ENCODE measurements at places on chromosomes 12 and 14. TPM values are rescaled to one million over a fixed set of nuclear protein-coding genes. Genes with fewer than 3 reads are reported as not detected.
A peak's percentile ranks its signal among the peaks of the same experiment; 100 is the strongest.

SCNN1A gene
- total RNA-seq: 12.3 TPM

DNA sequence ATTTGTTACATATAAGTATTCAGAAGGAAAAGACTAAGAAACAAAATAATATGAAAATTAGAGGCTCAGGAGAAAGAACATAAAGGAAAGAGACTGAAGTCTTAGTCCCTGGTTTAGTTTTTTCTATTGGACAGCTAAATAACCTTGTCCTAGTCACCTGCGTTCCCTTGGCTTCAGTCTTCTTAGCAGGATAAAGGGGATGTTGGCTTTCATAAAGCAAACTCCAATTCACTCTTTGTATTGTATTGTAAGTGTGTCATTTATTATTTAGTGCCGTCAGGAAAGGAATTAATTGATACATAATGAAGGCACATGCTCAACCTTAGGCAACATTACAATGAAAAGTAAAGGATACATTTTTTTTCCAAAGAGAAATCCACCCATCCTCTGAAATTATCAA, 190.3 kb upstream of the PPFIA2 start:
- H3K4me3 ChIP-seq: no peak overlapping the region
- H3K4me1 ChIP-seq: no peaks in the 10 kb centered on the region
- no peaks in the 10 kb centered on the region for H3K36me3 ChIP-seq
- no peak overlapping the region for H3K27ac ChIP-seq
- no peaks in the 10 kb centered on the region for H3K27me3 ChIP-seq

DNA sequence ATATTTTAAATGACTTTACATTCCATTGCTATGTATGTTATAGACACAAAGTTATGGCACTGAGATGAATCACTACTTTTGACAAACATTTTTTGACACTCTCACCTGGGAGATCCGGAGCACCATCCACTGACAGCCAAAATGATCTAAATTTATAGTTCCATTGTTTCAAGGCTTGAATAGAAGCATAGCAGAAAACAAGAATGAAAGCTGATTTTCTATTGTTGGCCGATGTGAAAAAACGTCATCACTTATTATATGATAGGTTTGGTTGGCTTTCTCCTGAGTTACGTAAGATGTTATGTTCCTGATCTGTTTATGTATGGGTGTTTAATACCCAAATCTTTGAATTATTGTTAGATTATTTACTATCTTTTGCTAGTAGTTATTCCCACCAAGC, 306.2 kb downstream of the PAWR start:
- H3K27me3 ChIP-seq: no peaks in the 10 kb centered on the region
- H3K4me3 ChIP-seq: no peak overlapping the region
- H3K27ac ChIP-seq: no peak overlapping the region
- no peaks in the 10 kb centered on the region for H3K36me3 ChIP-seq
- no peak for DNase-seq

DNA sequence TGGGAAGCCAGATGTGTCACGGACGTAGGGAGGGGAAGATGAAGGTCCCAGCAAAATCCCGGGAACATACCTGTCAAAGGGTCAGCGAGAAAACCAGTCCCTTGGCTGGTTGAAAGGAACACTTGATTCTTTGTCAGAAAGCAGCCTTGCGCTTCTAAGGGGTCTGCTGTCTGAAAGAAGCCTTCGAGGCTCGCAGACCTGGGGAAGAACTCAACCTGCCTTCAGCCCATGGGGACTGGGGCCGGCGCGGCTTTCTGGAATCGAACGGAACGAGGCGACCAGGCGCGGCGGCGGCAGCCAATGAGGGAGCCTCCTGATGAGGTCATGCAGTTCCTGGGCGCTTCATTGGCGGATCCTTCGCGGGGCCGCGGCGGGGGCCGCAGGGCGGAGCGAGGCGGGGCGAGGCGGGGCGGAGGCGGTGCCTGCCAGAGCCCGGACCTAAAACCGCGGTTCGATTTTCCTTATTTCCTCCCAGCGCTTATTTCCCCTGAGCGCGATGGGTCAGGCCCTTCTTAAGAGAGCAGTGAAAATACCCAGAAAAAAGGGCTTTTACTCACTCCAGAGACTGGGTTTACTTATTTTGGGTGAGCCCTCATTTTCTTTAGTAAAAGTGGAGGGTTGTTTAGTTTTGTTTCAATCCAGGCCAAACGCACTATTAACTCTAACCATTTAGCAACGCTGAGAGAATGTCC, 11.8 kb upstream of the TTC7B start:
- peak overlapping the region; percentile 78 for H3K27ac ChIP-seq
- DNase-seq: peak; percentile 92
- no peaks in the 10 kb centered on the region for H3K36me3 ChIP-seq
- peak overlapping the region; percentile 33 for H3K4me3 ChIP-seq
- H3K4me1 ChIP-seq: no peaks in the 10 kb centered on the region
- no peaks in the 10 kb centered on the region for H3K27me3 ChIP-seq

DNA sequence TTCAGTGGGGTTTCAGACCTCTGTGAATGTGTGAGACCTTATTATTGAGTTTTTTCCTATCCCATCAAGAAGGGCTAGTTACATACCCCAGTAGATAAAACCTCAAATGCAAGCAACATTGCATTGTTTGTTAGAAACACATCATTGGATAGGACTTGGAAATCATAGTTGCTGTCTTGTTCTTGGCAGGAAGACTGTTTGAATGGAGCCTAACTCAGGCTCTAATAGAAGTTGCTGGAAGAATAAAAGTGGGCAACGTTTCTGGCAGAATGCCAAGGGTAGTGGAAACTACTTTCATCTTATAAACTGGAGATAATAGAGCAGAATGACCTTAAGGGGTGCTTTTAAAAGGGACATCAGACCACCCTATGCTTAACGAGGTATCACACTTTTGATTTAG, 9.9 kb upstream of the PTHLH start:
- H3K4me3 ChIP-seq: no peak overlapping the region
- no peaks in the 10 kb centered on the region for H3K36me3 ChIP-seq
- no peak for DNase-seq
- H3K27ac ChIP-seq: no peak overlapping the region

GMPR2 gene
- total RNA-seq: 38.9 TPM

GRCh38 chr14:95502381-95502950, 14.0 kb downstream of the SYNE3 start:
- peaks cover 5% of the 10 kb centered on the region for H3K4me1 ChIP-seq
- no peaks in the 10 kb centered on the region for H3K27me3 ChIP-seq
- H3K27ac ChIP-seq: no peak overlapping the region
- no peak for DNase-seq
- H3K36me3 ChIP-seq: no peaks in the 10 kb centered on the region

GRCh38 chr12:50061946-50062686, 4.7 kb downstream of the ASIC1 start:
- H3K27me3 ChIP-seq: no peaks in the 10 kb centered on the region
- no peak overlapping the region for H3K4me3 ChIP-seq
- H3K4me1 ChIP-seq: no peaks in the 10 kb centered on the region
- H3K36me3 ChIP-seq: no peaks in the 10 kb centered on the region

All from uterus (tissue), 4 donors.